Stimulated activated CD8-positive, alpha-beta memory T cell treated with anti-CD3 and anti-CD28 coated beads, Interleukin-4, amount 100 ng/mL, for 1 hour (primary cell): ENCODE measurements at places on chromosomes 6 and 20.

- no peak for DNase-seq
These were observed 418.4 kb downstream of the CD109 start for GRCh38 chr6:74114428-74114827.

DNA sequence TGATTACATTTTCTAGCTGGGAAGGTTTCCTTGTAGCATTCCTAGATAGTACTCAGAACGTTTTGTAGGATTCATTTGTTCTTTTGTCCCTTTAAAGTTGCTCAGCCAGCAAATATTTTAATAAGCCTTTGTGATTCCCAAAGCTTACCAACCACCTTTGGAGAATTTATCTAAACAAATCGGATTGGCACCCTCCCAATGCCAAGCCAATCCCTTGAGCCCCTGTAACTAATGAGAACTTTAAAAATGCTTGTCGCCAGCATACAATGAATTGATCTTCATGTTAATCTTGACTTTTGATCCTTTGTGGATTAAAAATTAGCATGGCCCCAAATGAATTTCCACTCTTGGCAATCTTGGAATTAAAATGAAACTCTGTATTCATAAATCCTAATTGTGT lies 559.5 kb downstream of the UTRN start:
- no peak for DNase-seq

DNA sequence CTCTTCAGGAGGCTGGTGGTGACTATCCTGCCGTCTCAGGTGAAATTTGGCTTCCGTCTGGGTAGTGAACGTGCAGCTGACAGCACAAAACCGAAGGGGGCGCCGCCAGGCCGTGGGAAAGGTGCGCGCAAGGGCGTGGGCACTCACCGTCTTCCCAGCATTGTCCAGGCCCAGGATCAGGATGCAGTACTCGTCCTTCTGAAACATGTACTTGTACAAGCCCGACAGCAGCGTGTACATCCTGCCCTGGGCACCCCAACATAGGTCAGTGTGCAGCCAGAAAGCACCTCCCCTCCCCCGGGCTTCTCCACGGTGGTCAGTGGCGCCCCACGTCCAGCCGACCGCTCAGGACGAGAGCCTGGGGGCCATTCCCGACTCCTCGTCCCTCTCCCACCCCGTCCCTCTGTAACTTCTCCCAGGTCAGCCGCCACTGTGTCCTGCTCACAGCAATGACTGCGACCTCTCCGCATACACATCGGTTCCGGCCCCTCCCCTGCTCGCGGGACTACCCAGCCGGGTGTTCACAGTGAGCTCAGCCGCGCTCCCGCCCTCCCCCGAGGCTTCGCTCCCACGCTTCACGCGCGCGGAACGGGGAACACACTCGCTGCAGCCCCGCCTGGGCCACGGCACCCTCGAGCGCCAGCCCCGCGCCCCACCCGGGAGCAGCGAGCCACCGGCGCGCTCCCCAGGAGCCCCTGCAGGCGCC lies 771 bp downstream of the ARFRP1 start:
- no peak for DNase-seq

DNA sequence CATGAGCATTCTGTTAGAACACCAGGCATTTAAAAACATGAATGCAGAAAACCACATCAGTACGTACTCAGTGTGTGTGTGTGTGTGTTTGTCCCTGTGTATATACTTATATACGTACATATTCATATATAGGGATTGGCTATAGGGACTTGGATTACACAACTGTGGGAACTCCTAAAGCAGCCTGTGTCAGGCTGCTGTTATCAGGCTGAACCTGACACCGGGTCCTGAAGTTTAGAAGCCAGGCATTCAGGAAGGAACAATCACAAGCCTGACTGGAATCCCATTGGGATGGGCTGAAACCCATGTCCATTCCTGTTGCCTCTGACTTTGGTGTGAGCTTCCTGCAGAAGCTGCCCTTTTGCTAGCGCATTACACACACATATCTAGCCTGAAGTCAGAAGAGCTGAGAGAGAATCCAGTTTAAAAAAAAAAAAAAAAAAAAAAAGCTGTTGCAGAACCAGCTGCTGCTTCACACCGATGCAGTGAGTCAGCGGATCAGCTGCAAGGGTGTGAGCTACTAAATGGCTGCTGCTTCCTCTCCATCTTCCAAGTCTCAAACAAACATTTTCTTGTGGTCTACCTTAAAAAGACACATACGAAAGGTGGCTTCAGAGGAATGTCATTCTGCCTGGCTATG lies 348.1 kb downstream of the THBS2 start:
- no peak for DNase-seq

DNA sequence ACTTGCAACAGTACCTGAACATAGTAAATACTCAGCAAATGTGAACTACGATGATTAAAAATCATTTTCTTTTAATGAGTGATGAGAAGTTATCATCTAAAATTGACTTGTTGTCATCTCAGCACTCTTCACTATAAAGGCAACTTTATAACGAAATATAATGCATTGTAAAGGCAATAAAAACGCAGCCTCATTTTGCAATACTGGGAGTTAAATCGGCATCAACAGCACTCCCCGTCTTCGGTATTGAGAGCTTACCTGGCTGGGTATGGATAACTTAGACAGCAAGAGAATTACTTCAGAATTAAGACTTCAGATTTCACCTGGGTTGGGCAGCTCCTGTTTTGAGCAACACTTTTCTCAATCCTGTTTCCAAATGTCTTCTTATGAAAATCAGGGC lies 20.8 kb downstream of the NKX2-2 start:
- DNase-seq: no peak

- no peak for DNase-seq
These were observed 184.6 kb downstream of the SMOC2 start for GRCh38 chr6:168625602-168626001.

DNA sequence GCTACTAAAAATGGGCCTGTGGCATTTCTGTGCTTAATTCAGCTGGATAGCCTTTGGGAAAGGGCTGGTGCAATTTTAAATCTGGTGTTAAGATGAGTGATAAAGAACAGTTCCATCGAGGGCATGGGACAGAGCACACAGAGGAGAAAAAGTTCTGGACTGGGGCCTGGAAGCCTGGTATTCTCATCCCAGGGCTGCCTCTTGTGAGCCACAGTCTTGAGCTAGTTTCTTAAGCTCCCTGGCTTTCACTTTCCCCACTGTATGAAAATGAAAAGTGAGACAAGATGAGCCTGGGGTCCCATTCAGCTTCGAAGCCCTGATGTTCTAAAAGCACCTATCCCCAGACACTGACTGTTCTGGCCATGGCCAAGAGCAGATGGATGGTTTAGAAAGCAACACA lies 14.3 kb upstream of the LAMA4 start:
- DNase-seq: no peak

GRCh38 chr6:159761129-159761872 lies 544 bp upstream of the ACAT2 start:
- DNase-seq: peak; percentile 12

- no peak for DNase-seq
These were observed 11.2 kb upstream of the MRPS18A start for GRCh38 chr6:43698584-43699349.

- DNase-seq: peak; percentile 42
These were observed 142.2 kb downstream of the NFATC2 start for GRCh38 chr20:51400051-51400926.

GRCh38 chr20:10476319-10476724 lies 41.2 kb downstream of the SLX4IP start:
- DNase-seq: no peak

- DNase-seq: no peak
These were observed at the start of gene MYL9 for GRCh38 chr20:36541227-36541767. MYL9 (plus strand) TSS chr20:36541519; CDS start chr20:36544885, 3,366 bp downstream.

DNA sequence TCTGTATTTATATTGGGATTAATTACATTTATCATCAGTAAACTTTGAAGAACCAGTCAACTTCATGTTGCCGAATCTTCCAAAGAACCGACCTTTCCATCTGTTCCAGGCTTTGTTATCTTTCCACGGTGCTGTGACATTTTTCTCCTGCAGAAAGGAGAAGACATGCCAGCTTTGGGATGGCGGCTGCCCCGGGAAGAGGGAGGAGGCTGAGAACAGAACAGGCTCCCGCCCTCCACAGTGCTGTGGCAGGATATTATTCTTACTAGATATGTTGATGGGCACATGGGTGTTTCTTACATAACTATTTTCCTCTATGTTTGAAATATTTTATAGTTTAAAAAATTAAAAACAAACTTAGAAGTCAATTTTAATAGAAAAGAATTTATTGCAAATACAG lies 44.9 kb downstream of the GINS1 start:
- DNase-seq: no peak

DNA sequence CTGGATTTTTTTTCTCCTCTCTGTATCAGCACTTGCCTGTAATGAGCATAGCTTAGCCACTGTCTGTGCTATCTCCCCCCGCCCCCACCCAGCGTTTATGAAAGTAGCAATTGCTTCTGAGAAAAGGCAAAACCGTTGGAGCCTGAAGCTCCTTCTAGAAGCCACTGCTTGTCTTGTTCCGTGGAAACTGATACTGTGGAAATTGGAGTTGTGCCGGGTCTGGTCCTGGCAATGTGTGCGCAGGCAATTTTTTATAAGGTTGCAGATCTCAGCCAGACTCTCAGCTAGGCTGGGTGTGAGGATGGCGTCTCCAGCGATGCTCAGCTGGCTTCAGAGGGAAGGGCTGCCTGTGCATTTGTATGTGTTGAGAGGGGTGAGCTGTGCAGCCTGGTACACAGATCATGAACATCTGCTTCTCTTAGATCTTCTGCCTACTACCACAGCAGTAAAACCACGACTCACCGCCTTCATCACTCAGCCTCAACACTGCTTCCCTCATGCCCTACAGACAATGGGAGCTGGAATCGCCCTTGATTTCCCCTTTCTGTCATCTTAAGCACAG lies 72.4 kb upstream of the GTSF1L start:
- no peak for DNase-seq

GRCh38 chr6:158708239-158708638 lies 58.4 kb downstream of the SYTL3 start:
- DNase-seq: no peak

GRCh38 chr20:41538810-41539596 lies 79.2 kb downstream of the CHD6 start:
- no peak for DNase-seq

GRCh38 chr20:41927655-41928054 lies 309.5 kb upstream of the CHD6 start:
- DNase-seq: no peak

DNA sequence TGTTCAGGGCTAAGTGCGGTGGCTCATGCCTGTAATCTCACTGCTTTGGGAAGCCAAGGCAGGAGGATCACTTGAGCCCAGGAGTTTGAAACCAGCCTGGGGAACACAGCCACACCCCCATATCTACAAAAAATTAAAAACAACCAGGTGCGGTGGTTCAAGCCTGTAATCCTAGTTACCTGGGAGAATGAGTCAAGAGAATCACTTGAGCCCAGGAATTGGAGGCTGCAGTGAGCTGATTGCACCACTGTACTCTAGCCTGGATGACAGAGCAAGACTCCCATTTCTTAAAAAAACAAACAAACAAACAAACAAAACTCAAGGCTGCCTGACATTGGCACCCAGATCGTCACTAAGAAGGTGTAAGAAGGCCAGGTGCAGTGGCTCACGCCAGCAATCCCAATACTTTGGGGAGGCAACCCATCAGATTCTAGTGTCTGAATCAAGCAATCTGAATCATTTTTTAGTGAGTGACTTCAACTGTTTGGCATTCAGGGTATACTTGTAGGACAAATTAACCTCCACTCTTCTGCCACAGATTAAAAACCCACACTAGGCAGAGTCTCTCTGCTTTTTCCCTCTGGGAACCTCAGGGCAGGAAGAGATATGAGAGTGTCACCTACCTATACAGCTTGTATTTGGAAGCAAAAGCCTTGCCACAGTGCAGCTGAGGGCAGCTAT lies 6.1 kb downstream of the PLAGL2 start:
- DNase-seq: no peak

DNA sequence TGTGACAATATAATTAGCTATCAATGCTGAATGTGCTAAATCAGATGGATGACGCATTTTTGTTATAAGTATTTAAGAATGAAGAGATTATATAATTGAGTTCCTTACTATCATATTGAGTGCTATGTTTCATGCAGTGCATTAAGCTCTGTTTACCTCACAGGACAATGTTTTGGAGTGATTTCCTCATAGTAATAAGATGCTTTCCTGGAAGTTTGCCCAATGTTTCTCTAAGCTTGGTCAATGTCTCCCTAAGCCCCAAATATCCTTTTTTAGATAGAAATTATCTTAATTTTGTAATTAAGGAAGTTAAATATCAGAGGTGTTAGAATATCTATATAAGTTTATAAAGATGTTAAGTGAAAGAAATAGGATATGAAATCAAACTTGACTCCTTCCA lies 489.6 kb downstream of the MMUT start:
- no peak for DNase-seq

- DNase-seq: no peak
These were observed 149.6 kb upstream of the SYNCRIP start for GRCh38 chr6:85792254-85792653.

DNA sequence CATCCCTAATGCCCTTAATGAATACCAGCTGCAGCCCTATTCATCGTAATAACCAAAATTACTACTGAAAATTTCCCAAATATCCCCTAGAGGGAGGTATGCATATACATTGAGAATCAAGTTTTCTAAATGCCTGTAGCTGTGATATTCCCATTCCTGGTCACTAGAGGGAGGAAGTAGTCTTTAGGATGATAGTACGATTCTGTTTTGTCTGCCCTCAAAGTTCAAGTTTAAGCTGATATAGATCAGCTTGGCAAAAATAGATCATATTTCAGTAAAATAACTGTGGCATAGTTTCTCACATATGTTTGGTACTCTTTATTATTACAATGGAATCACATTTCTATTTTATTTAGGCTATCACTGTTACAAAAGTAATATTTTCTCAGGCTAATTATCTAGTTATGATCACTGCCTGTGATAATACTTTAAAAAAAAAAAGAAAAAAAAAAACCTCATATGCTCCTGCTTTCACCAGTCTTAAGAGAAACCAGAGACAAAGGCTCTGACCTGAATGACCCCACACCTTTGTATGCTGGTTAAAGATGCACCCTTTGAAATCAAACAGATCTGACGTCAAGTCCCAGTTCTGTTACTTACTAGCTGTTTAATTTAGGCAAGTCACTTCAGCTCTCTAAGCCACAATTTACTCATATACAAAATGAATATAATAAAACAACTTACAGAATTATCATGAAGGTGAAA lies 11.0 kb downstream of the TSPYL1 start:
- no peak for DNase-seq

- DNase-seq: no peak
These were observed 4.6 kb downstream of the NINL start for GRCh38 chr20:25580711-25581110.

GRCh38 chr6:164967102-164967501 lies 342.3 kb downstream of the C6orf118 start:
- DNase-seq: no peak

DNA sequence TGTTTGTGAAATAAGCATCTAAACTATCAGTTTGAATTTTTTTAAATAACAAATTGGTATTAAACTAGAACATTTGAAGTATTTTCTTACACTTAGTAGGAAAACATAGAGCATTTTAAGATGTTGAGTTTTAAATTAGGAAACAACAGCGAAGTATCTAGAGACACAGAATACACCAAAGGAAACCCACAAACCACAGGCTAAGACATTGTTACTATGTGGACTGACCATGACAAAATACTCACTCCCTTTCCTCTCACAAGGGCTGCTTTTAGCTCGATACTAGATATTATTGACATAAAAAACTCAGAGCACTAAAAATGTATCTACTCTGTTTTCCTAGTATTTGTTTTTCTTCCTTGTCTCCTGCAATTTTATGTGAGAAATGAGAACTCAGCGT lies 266.0 kb upstream of the CITED2 start:
- DNase-seq: no peak
